Brain pericyte (primary cell): ENCODE measurements at places on chromosomes 6 and 20.

GRCh38 chr6:57017841-57018240 lies 28.7 kb upstream of the KIAA1586 start:
- no peak for DNase-seq

DNA sequence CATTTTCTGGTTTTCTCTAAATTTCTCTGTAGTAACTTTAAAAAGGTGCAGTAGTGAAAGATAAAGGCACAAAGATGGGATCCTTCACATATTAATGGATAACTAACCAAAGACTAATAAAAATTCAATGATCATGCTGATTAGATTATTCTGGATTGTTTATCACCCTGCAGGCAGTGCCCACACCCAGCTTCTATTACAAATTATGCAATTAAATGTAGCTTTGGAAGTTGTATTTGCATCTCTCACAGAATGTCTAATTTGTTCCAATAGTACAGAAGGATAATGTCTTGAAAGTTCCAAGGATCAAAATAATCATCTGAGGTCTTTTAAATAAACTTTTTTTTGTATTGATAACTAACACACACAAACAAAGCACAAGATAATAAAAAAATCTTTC lies 837.6 kb downstream of the HACE1 start:
- no peak for DNase-seq

- DNase-seq: no peak
Measured at GRCh38 chr20:60170116-60170515, 211.9 kb downstream of the CDH26 start.

DNA sequence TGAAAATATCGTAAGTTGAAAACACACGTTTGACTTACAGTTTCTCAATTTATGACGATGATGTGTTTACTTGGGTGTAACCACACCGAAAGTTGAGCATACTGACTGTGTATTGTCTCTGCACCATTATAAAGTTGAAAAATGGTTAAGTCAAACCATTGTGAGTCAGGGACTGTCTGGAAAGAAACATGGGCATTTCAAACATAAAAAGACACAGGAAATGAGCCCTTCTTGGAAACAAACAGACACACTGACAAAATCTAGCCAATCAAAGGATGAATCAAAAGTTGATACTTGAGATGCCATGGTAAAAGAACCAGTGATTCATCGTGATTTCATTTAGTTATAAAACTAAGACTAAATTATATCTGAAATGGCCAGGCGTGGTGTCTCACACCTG lies 5.3 kb downstream of the POPDC3 start:
- no peak for DNase-seq

DNA sequence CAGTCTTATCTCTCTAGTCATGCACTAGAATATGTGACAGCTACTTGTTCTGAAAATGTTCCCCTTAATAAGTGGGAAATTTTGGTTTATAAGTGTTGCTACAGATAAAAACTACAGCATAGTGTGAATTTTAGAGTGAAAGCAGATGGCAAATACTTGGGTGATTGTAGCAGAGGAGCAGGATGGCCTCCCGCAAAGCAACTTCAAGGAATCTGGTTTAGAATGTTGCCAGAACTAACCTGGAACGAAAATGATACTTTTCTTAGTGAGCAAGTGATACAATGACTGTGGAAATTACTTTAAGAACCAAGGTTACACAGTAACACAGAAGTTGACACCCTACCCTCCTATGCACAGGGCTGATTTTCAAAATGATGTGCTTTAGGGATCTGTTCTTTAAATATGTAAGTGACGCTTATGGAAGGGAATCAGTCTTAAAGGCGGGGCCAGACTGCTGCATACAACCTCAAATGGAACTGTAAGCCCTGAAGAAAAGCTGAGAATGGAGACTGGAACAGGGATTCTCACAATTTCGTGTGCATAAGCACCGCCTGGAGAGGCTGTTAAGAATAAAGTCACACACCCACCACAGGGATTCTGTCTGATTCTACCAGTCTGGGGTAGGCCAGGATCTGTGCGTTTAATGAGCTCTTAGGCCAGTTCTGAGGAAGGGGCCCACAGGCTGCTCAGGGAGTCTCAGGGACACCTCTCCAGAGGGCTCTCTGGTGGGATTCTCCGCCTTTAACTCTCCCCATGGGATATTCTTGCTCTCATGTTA lies 97.9 kb downstream of the FYN start:
- no peak for DNase-seq

GRCh38 chr20:24649787-24650490 lies 180.5 kb downstream of the SYNDIG1 start:
- no peak for DNase-seq
